ENCODE measurements at places on chromosomes 3 and 15. TPM values are rescaled to one million over a fixed set of nuclear protein-coding genes. Genes with fewer than 3 reads are reported as not detected.

- no peak for DNase-seq
Measured at GRCh38 chr3:8492744-8493511, 8.7 kb upstream of the LMCD1 start.

DNA sequence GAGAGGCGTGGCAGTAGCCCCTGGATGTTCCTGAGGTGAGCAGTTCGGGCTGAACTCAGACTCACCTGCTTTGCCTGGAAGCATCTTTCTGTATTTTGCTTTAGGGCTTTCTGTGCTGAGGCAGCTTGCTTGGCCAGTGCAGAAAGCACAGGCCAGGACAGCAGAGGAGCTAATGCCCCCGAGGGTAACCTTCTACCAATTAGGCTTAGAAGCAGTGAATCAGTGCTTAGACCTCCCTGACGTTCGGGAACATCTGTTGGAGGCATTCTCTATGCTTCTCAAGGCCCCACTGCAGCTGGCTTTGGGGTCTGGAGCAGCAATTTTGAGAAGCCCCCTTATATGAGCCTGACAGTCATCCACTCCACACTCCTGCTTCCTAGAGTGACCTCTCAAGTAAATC, 350.7 kb upstream of the PROK2 start:
- no peak for DNase-seq

DNA sequence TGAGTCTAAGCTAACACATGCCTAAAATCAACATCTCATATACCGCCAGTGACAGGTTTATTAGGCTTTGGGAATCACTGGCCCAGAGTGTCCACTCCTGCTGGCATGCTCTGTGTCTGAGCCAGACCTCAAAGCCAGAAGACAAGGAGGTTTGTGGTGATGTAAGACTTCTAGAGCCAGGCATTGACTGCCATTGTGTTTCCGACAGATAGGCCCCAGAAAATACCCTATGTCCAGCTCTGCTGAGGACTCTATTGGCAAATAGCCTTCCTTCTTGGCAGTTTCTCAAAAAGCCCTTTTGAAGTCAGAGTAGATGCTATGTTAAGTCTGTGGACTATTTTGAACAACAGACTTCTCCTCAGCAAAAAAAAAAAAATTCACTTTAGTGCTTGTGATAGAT, 181.9 kb upstream of the UBE2E1 start:
- DNase-seq, result no peak

DNA sequence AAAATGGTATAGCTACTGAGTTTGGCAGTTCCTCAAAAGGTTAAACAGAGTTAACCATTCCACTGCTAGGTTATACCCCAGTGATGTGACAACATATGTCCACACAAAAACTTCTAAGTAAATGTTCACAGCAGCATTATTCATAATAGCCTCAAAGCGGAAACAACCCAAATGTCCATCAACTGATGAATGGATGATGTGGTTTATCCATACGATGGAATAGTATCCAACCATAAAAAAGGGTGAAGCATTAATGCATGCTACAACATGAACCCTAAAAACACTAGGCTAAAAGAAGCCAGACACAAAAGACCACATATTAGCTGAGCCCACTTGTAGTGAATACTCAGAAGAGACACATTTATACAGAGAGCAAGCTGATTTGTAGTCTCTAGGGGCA, 9.0 kb downstream of the XXYLT1 start:
- no peak for DNase-seq

Gene COLQ
- total RNA-seq, result 1.2 TPM

Gene HESX1
- total RNA-seq, result 3.6 TPM

Gene UBR1
- total RNA-seq, result 44.1 TPM

Gene NOP10
- total RNA-seq, result 121 TPM
